ENCODE measurements at places on chromosomes 16 and 17. TPM values are rescaled to one million over a fixed set of nuclear protein-coding genes. Genes with fewer than 3 reads are reported as not detected.

VAT1L gene
- total RNA-seq, result 10.3 TPM

ARL4D gene
- total RNA-seq, result 6.5 TPM

TBC1D3 gene
- not detected for total RNA-seq

TP53TG3 gene
- total RNA-seq, result not detected

PRSS8 gene
- not detected for total RNA-seq

TAF1C gene
- total RNA-seq, result 23.1 TPM

SRCIN1 gene
- under 0.01 TPM for total RNA-seq

PRM2 gene
- total RNA-seq, result not detected

Data from endothelial cell of coronary artery (primary cell).